ENCODE measurements at places on chromosomes 5 and 9. TPM values are rescaled to one million over a fixed set of nuclear protein-coding genes. Genes with fewer than 3 reads are reported as not detected.

DNA sequence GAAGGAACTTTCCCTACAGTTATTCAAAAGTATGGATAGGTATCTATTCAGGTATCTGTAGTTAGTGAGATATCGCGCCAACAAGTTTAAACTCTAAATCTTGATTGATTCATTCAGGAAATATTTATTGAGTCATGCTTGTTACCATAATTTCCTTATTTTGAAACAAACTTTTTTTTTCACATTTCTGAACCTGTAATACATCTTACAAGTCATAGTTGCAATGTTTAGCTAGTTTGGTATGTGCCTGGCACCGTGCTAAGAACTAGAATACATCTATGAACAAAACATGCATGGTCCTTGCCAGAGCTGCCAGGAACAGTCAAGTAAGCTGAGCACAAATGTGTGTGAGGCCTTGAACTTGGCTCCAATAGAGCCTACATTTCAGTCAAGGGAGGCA, 226.4 kb downstream of the PCSK5 start:
- H3K27ac ChIP-seq, result no peak overlapping the region
- H3K4me1 ChIP-seq, result peaks cover 3% of the 10 kb centered on the region
- peaks cover 1% of the 10 kb centered on the region for H3K36me3 ChIP-seq
- H3K27me3 ChIP-seq, result no peaks in the 10 kb centered on the region
- H3K4me3 ChIP-seq, result no peak overlapping the region

DNA sequence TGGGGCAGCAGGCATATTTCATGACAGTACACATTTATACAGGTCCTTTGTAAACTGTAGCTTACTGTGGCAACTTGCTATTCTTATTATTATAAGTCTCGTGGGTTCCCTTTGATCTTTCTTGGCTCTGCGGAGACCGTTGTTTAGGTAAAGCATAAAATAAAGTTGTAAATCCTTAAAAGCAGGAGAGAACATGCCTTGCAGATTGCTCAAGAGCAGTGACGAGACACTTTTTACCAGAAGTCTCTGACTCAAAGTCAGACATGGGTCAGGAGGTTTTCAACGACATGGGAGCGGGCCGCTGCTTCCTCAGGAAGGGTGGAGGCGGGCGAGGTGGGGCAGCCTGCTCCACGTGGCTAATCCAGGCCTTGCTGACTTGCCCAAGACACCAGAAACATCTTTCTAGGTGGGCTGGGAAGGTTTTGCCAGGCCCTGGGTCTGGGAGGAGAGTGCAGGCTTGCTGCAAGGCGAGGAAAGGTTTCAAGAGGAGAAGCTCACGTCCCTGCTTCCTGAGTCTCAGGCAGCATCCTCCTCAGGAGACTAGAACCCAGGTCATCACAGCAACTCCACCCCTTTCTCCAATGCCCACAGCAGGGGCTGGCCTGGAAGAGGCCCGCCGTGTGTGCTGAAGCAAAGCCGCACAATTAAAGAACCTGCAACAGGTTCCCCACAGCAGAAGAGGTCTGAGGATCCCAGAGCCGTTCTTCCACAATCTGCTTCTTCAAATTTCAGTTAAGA, 6.5 kb downstream of the TBC1D2 start:
- peak; percentile 97 for DNase-seq
- peaks cover 8% of the 10 kb centered on the region for H3K36me3 ChIP-seq
- peak overlapping the region; percentile 97 for H3K27ac ChIP-seq
- no peaks in the 10 kb centered on the region for H3K27me3 ChIP-seq

GRCh38 chr9:137348769-137349470, 46.8 kb upstream of the NRARP start:
- H3K27me3 ChIP-seq, result no peaks in the 10 kb centered on the region
- no peaks in the 10 kb centered on the region for H3K4me1 ChIP-seq
- peaks cover 2% of the 10 kb centered on the region for H3K36me3 ChIP-seq
- no peak overlapping the region for H3K4me3 ChIP-seq
- no peak overlapping the region for H3K27ac ChIP-seq

- no peak overlapping the region for H3K4me3 ChIP-seq
- H3K27me3 ChIP-seq, result no peaks in the 10 kb centered on the region
- peaks cover 3% of the 10 kb centered on the region for H3K4me1 ChIP-seq
Observed at GRCh38 chr9:86672966-86673365, 274.3 kb downstream of the GAS1 start.

The TRPM3 gene
- total RNA-seq, result not detected

The FOXD4L6 gene
- not detected for total RNA-seq

GRCh38 chr5:156120777-156121176, 206.2 kb upstream of the SGCD start:
- no peaks in the 10 kb centered on the region for H3K27me3 ChIP-seq
- DNase-seq, result no peak
- H3K36me3 ChIP-seq, result no peaks in the 10 kb centered on the region
- H3K4me1 ChIP-seq, result peaks cover 6% of the 10 kb centered on the region
- H3K4me3 ChIP-seq, result no peak overlapping the region
- H3K27ac ChIP-seq, result peak overlapping the region; percentile 72

The TPD52L3 gene
- not detected for total RNA-seq

GRCh38 chr9:112218908-112219307, 43.8 kb upstream of the SUSD1 start:
- H3K4me1 ChIP-seq, result no peaks in the 10 kb centered on the region
- peaks cover 19% of the 10 kb centered on the region for H3K36me3 ChIP-seq
- no peaks in the 10 kb centered on the region for H3K27me3 ChIP-seq
- H3K27ac ChIP-seq, result no peak overlapping the region
- no peak overlapping the region for H3K4me3 ChIP-seq

The BSPRY gene
- not detected for total RNA-seq

DNA sequence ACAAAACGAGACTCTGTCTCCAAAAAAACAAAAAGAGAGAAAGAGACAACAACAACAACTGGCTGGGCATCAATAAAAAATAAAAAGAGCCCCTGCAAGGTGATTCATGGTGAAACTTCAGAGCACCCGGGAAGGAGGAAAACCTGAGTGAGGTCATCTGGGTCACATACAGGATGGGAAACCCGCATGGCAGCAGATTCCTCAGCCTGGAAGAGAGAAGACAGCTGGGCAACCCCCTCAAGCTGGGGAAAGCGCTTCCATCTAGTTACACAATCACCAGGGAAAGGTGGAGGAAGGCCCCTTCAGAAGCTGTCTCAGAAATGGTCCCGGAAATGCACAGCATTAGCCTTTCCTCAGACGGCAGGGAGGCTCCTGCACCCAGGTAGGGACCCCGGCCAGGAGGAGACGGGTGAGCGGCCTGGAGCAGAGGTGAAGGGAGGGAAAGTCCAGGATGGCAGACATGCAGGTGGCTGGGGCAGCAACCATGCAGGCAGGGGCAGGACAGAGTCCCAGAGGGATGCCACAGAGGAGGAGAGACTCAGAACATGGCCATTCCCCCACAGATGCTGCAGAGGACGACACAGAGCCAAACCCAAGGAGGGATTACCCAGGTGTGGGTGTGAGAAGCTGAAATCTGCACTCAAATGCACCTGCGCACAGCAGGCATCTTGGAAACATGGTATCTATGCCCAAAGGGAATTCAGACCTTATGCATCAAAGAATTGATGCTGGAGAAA, 29.4 kb downstream of the CAMSAP1 start:
- no peak overlapping the region for H3K4me3 ChIP-seq
- peaks cover 2% of the 10 kb centered on the region for H3K4me1 ChIP-seq
- DNase-seq, result no peak

Data from IMR-90 (cell line).